ENCODE measurements at places on chromosomes 6 and 20. TPM values are rescaled to one million over a fixed set of nuclear protein-coding genes. Genes with fewer than 3 reads are reported as not detected.
A peak's percentile ranks its signal among the peaks of the same experiment; 100 is the strongest.

DNA sequence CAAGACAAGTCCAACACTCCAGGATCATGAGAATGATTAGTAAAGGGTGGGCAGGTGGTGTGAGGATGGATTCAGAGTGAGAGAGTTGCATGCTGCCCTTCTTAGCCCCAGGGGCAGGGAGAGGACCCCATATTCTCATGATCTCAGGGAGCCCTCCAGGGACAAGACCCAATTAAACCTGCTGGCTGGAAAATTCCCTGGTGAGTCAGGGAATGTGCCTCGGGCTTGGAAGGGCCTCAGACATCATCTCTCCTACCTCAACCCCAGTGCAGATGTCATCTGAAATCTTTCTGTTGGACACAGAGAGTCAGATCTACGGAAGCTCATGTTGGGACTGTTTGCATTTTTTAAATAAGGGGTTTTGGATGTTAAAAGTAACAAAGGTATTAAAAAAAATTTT lies 9.2 kb upstream of the SIRPD start:
- DNase-seq, result no peak
- no peak overlapping the region for H3K27ac ChIP-seq
- no peaks in the 10 kb centered on the region for H3K4me1 ChIP-seq

CNKSR3 gene
- total RNA-seq, result 15.3 TPM

DNA sequence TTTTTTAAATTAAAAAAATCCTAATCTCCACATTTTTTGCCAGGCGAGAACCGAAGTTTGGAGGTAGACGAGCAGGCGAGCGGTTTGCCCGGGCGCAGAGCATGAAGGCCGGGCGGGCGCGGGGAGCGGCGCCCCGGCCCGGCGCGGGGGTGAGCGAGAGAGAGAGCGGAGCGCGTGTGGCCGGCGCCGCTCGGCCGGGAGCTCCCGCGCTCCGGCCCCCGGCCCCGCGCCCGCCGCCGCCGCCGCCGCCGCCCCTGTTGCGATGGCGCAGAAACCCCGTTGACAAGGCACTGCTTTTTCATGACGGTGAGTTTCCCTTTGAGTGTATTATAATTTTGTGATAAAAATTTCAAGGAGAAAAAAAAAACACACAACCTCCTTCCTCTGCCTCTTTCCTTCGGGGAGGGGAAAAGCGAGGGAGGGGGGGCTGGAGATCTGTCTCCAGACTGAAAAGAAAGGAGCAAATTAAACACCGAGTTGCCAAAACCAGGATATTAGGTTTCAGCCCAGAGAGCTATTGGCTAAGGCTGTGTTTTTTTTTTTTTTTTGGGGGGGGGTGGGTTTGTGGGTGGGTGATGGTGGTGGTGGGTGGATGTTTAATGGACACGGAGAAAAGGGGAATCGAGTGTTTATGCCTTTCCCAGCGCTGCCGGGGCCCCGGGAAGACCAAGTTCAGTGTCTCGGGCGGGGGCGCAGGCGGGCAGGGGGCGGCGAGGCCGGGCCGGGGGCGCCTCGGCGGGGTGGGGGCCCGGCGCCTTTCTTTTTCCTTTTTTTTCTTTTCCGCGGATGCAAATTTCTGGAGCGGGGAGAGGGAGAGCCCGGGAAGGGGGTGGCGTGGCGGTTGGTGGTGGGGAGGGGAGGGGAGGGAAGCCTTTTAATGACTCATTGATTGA lies at the start of gene BICRAL:
TSS of gene BICRAL (plus strand) at position 257 of the 893 bp plus-strand sequence. CDS start 39,971 bp downstream, outside the sequence.
- H3K27me3 ChIP-seq, result no peaks in the 10 kb centered on the region
- H3K36me3 ChIP-seq, result no peaks in the 10 kb centered on the region
- peak; percentile 84 for DNase-seq
- peak within 1 kb of the TSS; percentile 90 for H3K4me3 ChIP-seq
- H3K27ac ChIP-seq, result peak within 1 kb of the TSS; percentile 99

- peaks cover 36% of the 10 kb centered on the region for H3K4me1 ChIP-seq
- no peaks in the 10 kb centered on the region for H3K36me3 ChIP-seq
- DNase-seq, result no peak
- no peak overlapping the region for H3K4me3 ChIP-seq
- no peaks in the 10 kb centered on the region for H3K27me3 ChIP-seq
Observed at GRCh38 chr6:107653861-107654394, 164.0 kb downstream of the SOBP start.
